A549 treated with AZD2906 at 1 μM for 4 hours (cell line): ENCODE measurements at places on chromosomes 6 and 20. TPM values are rescaled to one million over a fixed set of nuclear protein-coding genes. Genes with fewer than 3 reads are reported as not detected.

The SMIM28 gene
- not detected in 5 replicates for total RNA-seq

The SERPINB6 gene
- total RNA-seq = 124 to 133 TPM (median 129 TPM) in 5 replicates

The TRAPPC3L gene
- not detected in 5 replicates for total RNA-seq

The LCA5 gene
- 0.32 to 0.93 TPM (median 0.52 TPM) in 5 replicates for total RNA-seq

The PDE7B gene
- 0.51 to 0.87 TPM (median 0.66 TPM) in 5 replicates for total RNA-seq

The TGM6 gene
- not detected in 5 replicates for total RNA-seq

The C6orf132 gene
- total RNA-seq = 3.4 to 4.0 TPM (median 3.9 TPM) in 5 replicates
